ENCODE measurements at places on chromosomes 7 and 10. TPM values are rescaled to one million over a fixed set of nuclear protein-coding genes. Genes with fewer than 3 reads are reported as not detected.

The GPC2 gene
- 0.31 TPM for polyA plus RNA-seq

The PDAP1 gene
- 89.4 TPM for polyA plus RNA-seq

The ANXA8 gene
- polyA plus RNA-seq, result 12.7 TPM

The DAGLB gene
- 7.2 TPM for polyA plus RNA-seq

The EVX1 gene
- polyA plus RNA-seq, result 0.22 TPM

The LIPK gene
- polyA plus RNA-seq, result not detected

The CDK1 gene
- 2.0 TPM for polyA plus RNA-seq

The GLRX3 gene
- 37.2 TPM for polyA plus RNA-seq

The PDE6C gene
- not detected for polyA plus RNA-seq

The GRID1 gene
- polyA plus RNA-seq, result 1.7 TPM

The MYO1G gene
- polyA plus RNA-seq, result 6.5 TPM

The UCN3 gene
- 1.5 TPM for polyA plus RNA-seq

The MSMB gene
- polyA plus RNA-seq, result not detected

The HOXA9 gene
- polyA plus RNA-seq, result 1.4 TPM

The CRPPA gene
- polyA plus RNA-seq, result 0.88 TPM

The ZNF853 gene
- polyA plus RNA-seq, result 2.7 TPM

The TRIM50 gene
- 1.2 TPM for polyA plus RNA-seq

The ADARB2 gene
- polyA plus RNA-seq, result 0.56 TPM

The GDF2 gene
- polyA plus RNA-seq, result not detected

The SPAG6 gene
- not detected for polyA plus RNA-seq

The WEE2 gene
- polyA plus RNA-seq, result 0.12 TPM

The NFKB2 gene
- 16.1 TPM for polyA plus RNA-seq

The GSDME gene
- polyA plus RNA-seq, result 5.0 TPM
